ENCODE measurements at places on chromosomes 5 and 9.

DNA sequence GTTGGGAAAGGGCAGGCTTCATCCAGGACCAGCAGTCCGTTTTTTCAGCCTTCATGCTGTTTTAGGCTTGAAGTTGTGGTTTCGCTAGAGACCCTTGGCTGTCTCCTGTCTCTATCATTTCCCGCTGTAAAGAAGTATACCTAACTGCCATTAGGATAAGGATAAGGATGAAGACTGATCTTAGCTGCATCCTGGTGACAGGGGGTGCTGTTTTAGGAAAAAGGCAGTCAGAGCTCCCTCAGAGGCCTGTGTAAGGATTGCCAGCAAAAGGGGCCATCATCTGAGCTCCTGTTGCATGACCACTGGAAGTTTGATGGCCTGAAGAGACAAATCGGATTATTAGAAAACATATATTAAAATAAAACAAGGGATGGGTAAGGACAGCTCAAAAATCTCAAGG is 64.8 kb upstream of the FGF10 start:
- DNase-seq: no peak

DNA sequence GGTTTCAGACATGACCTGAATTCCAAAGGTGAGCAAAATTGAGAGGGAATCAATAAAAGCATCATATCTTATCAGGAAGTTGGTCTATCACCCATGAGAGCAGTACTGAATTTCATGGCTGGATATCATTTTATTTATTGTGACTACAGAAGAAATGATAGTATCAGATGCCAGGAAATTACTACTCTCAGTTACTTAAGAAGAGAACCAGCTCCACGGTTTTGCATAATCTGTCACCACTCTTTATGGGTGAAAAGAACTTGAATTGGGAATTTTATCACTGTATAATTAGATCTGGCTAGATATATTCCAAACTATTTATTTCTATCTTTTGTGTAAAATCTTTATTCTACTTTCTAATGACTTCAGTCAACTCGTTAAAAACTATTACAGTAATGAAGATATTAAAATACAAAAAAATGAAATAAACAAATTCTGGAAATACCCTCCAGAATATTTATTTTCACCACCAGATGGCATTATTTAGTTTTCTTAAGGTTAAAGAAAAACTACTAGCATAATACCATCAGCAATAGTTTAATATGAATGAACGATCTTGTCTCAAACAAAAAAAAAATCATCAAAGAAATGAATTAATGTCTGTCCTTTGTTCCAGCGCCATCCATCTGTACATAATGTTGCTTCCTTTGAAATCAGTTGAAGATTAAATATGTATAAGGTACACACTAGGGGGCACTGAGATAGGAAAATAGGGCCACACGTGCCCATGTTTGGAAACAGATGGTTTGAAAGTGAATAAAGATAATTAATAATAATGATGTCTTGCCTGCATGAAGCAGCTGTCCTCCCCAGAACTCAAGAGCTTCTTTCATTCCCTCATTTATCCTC is 84.7 kb upstream of the SLCO6A1 start:
- no peak for DNase-seq

DNA sequence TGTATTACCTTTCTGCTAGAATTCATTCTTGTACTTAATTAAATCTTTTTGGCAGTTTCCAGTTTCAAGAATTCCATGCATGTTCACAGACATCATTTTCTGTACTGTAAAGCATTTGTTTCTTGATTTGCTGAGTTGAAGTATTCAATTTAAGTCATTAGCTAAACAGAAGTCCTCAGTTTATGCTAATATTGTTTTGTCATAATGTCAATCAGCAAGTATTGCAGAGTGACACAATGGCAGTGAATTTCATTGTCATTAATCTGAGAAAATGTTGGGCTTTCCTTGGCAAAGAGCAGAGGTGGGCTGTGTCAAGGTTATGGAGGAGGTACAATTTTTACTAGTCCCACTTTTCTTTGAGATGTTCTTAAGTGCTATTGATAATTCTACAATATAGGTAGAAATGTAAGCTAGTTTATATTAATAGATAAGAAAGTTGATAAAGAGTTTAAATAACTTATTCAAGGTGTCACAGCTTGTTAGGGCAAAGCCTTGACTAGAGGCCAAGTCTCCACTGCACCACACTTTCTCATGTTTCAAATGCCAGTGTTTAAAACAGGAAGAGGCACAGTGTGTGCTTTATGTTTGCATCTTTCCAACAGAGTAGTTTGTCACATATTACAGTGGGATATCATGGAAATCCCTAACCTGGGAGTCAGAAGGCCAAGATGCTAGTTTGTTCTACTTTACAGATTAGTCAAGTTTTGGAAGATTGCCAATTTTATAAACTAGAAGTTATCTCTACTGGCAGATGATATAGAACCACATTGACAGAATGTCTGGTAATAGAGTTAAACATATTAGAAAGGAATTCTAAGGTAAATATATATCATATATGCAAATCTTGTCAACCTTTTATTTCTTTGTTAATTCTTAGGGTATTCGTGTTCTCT is 56.3 kb downstream of the SLF1 start:
- DNase-seq: no peak

- DNase-seq: no peak
Observed at GRCh38 chr5:150146862-150147601, 8.6 kb downstream of the PDGFRB start.

- DNase-seq: no peak
Observed at GRCh38 chr5:84016085-84016484, 295.4 kb upstream of the HAPLN1 start.

- DNase-seq: no peak
Observed at GRCh38 chr9:96192710-96193109, 109.3 kb downstream of the HSD17B3 start.

- no peak for DNase-seq
Observed at GRCh38 chr9:76370396-76371023, 23.7 kb downstream of the RFK start.

- no peak for DNase-seq
Observed at GRCh38 chr9:131407717-131408195, 13.9 kb downstream of the PRRC2B start.

- DNase-seq: no peak
Observed at GRCh38 chr5:116581910-116582309, 7.3 kb upstream of the SEMA6A start.

DNA sequence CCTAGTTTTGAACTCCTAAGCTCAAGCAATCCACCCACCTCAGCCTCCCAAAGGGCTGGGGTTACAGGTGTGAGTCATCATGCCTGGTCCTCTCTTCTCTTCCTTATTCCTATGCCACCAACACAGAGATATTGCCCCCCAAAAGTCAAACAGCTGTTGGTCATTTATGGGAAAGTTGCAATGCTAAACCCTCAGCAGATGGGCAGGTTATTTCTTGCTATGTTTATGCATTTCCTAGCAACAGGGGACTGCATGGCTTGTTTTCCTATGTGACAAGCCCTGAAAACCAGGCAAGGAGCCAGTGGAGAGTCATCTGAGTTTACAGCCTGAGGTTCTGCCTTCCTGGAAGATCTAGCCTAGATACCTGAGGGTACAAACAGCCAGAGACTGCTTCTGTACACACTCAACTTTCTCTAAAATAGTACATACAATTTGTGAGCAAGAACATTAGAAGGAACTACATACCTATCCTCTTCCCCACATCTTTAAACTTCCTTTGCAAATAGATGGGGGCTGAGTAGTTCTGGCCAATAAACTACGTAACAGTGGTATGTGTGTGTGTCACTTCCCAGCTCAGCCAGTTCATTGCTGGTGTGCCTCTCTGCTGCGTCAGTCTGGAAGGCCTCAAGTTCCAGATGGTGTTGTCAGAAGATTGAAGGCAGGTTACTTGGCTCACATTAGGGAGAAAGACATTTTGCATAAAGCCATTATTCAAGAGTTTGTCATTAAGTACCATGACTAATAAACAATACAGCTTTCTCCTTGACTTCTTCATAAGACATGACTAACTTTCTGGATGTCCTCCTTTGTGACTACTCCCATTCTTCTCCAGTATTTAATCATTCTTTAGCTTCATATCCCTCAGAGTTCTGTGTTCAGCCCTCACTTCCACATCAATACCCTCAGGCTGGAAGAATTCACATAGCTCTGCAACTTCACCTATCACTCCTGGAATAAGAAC is 65.3 kb downstream of the CSNK1A1 start:
- DNase-seq: no peak

DNA sequence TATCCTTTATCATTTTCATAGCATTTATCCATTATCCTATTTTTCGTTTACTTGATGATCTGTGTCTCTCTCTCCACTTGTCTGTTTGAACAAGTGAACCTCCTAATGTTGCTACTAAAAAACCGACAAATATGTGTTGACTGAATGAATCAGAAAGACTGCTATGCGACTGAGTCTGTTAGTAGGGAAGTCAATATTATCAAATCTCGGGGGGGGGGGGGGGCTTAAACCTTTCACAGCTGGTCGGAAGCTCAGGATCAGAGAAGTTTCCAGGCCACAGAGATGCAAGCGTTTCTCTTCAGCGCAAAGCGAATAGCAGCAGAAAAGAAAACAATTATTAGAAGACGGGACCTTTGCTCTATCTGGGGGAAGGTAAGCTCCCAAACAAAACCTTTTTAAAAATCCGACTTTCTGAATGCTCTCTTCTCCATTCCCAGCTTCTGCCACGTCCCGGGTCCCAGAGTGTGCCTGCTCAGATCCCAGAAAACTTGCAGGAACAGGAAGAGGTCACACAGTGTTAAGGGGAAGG is 412 bp downstream of the RIOK2 start:
- DNase-seq: no peak

GRCh38 chr5:66960369-66961137 is 236.0 kb downstream of the CD180 start:
- DNase-seq: no peak

GRCh38 chr5:150789943-150790611 is 11.5 kb downstream of the SMIM3 start:
- DNase-seq: no peak

DNA sequence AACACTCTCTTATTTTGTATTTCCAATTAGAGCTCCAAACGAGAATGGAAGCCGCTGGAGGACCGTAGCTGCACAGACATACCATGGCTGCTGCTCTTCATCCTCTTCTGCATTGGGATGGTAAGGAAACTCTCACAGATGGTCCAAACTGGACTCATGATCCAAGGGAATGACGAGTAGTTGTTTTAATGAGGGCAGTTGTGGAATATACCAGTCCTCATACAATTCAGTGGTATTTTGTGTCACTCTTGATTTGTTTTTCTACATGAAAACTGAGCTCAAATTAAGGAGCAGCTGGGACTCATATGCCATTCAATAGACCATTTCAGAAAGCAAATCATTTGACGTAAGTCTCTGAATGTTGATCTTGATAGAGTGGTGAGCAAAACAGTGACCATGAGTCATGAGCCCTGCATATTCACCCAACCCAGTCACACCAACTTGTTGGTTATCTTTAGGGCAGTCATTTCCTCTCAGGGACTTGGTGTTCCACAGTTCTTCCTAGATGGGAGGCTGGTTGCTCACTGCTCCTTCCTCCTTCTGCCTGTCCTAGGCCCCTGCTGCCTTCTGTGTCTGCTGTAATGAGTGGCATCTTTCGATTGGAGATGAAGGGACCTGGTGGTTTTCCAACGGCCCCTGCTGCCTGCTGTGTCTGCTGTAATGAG is 54.9 kb downstream of the SLC44A1 start:
- DNase-seq: no peak

- no peak for DNase-seq
Observed at GRCh38 chr9:135147474-135147805, 60.0 kb downstream of the OLFM1 start.

DNA sequence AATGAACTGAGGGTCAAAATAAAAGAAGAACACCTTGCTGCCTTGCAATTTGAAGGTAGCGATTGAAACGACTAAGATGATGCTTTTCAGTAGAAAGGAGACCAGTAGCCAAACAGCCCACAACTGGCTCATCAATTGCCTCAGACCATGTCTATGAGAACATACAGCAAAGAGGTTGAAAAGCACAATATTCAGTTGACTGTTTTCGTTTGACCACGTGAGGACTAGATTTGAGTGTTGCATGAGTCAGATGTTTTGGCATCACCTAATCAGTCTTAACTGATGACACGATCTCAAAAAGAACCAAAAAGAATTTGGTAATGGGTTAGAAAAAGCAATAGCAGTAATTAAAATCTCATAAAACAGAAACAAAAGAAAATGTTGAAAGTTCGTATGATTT is 82.7 kb upstream of the IL7R start:
- DNase-seq: no peak

GRCh38 chr5:173885475-173886010 is 2.6 kb upstream of the CPEB4 start:
- DNase-seq: no peak

DNA sequence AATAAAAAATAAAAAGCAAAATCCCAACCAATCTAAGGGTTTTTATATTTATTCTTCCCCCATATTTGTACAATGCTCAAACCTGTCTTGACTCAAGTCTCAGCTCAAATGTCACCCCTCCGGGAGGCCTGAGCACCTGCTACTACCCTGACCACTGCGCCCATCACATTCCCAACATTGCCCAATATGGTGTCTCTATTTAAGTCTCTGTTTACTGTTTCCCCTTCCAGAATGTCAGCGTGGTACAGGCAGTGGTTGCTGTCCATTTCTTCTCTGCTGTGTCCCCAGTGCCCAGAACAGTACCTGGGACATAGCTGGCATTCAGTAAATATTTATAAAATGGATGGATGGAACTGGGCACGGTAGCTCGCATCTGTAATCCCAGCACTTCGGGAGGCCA is 47.3 kb upstream of the PRRC2B start:
- no peak for DNase-seq

- no peak for DNase-seq
Observed at GRCh38 chr5:40676613-40677343, 2.9 kb upstream of the PTGER4 start.

- DNase-seq: no peak
Observed at GRCh38 chr9:34962546-34962945, 4.5 kb downstream of the PHF24 start.

GRCh38 chr5:144203750-144204596 is 33.3 kb downstream of the KCTD16 start:
- DNase-seq: no peak

- no peak for DNase-seq
Observed at GRCh38 chr9:94584555-94584954, 9.1 kb downstream of the FBP2 start.

DNA sequence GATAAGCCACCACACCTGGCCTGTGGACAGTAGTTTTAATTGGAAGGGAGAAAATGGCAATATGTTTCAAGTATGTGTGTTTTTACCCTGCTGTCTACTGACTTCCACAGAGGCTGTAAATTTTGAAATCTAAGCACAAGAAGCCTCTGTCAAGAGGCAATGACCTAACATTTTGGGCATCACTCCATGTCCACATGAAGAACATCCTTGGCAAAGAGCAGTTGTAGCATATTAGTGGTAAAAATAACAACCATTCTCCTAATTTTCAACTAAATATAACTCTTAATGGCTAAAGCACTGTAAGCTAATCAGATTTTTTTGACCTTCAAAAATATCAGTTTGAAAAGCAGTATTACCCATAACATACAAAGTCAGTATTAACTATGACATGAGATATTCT is 100.3 kb upstream of the APC start:
- DNase-seq: no peak

GRCh38 chr5:142958944-142959682 is 188.9 kb downstream of the ARHGAP26 start:
- no peak for DNase-seq
